ENCODE measurements at places on chromosomes 4 and X.

- DNase-seq = no peak
Observed at GRCh38 chrX:154371789-154372300, 2.6 kb downstream of the FLNA start.

- DNase-seq = no peak
Observed at GRCh38 chr4:15898902-15899301, 39.6 kb downstream of the FGFBP1 start.

DNA sequence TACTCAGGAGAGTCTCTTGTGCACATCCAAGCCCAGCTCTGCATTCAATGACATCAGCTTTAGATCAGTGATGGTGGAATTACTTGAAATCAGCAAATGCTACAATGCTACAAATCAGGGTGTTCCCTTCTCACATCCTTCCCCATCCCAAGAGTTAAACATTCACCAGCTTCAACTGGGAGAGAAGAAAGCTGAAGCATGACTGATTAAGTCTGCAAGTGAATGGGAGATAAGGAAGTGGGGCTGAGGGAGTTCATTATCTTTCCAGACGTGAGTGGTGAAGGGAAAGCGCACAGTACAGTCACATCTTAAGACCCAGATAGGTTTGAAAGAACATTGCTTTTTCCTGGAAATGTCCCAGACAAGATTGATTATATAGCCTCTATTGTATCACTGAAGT, 26.2 kb upstream of the MAP9 start:
- no peak for DNase-seq

- DNase-seq = no peak
Observed at GRCh38 chr4:81826817-81827424, 355.2 kb upstream of the RASGEF1B start.

DNA sequence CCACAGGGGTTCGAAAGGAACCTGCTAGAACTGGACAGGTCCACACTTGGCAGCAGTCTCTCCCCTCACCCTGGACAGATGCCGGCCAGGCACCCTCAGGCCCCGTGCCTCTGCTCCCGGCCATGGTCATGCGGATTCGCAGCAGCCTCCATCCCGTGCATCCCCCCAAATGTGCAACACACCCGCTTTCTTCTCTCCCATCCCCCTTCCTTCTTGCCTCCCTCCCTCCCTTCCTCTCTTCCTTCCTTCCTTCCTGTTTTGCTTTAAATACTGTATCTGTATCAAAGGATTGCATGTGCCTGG, 35.0 kb upstream of the HMX1 start:
- DNase-seq = no peak

GRCh38 chrX:110216027-110216426, 101.9 kb downstream of the AMMECR1 start:
- DNase-seq = no peak

DNA sequence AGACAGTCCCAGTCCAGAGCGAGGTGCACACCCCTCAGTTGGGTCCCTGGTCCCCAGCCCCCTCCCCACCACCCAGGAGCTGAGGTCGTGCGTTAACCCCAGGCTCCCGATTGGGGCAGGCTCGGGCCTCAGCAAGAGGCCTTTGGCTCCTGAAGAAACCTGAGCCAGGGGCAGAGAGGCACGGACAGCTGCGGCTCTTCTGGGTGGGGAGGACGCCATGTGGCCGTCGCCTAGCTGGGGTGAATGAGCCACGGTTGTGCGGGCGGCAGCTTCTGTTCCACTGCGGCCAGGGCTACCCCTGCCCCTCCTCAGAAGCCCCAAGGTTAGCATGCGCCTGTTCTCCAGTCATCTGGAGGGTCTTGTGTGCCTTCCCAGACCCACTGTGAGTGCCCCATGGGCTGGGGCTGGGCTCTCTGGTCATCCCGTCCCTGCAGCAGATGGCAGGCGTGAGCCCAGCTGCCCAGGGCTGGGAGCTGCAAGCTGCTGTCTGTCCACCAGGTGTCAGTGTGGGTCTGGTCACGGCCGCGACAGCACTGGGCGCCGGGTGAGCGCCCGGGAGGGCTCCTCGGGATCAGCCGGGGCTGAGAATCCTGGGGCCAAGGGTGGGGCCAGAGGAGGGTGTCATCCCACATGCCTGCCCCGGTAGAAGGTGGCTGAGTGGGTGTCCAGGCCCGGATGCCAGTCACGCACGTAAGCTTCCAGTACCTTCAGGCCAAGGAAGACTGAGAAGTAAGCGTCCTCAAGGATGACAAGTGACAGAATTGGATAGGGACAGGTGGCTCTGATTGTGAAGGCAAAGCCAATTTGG, 21.9 kb downstream of the ATP2B3 start:
- DNase-seq = peak; percentile 32

DNA sequence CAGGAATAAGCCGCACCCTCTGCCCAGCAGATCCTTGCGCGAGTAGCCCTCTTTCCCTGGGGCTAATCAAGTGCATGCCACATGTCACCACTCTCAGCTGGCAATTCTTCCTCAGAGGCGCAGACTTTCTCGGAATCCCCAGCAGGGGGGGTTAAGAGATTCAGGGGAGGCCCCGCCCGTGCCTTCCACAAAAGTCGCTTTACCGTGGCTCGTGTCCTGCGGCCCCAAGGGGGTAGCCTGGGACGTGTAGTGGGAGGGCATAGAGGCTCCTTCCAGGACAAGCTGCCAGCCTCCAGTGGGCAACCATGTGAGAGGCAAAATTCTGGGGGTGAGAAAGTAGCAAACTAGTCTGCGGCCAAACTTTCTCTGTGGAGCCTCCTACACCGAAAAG, 652 bp downstream of the SRPX start:
- DNase-seq = no peak

GRCh38 chr4:24067367-24068193, 177.7 kb upstream of the PPARGC1A start:
- DNase-seq = no peak

GRCh38 chr4:114192854-114193253, 213.4 kb upstream of the ARSJ start:
- DNase-seq = no peak

DNA sequence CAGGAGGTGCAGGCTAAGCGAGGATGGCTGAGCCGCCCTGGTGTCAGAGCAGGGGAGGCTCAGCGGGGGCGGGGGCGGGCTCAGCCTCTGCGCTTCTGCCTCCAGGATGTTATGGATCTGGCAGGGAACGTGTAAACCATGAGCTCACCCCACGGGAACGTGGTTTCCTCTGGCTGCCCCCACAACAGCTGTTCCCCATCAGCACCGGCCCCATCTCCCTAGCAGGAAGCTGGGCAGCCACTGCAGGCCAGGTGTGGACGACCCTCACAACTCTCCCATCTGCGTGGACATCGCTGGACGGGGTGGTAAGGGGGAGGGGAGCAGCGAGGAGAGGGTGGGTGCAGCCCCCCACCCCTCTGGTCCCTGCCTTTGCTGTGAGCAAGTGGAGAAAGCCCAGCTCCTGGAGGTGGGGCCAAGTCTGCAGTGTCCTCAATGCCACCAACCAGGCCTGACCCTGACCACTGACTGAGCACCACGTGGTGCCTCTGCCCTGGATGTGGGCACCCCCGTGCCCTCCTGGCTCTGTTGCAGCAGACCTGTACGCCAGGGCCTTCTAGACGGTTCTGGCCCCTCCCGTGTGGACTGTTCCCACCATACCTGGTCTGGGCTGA, 28.1 kb upstream of the SPON2 start:
- no peak for DNase-seq

DNA sequence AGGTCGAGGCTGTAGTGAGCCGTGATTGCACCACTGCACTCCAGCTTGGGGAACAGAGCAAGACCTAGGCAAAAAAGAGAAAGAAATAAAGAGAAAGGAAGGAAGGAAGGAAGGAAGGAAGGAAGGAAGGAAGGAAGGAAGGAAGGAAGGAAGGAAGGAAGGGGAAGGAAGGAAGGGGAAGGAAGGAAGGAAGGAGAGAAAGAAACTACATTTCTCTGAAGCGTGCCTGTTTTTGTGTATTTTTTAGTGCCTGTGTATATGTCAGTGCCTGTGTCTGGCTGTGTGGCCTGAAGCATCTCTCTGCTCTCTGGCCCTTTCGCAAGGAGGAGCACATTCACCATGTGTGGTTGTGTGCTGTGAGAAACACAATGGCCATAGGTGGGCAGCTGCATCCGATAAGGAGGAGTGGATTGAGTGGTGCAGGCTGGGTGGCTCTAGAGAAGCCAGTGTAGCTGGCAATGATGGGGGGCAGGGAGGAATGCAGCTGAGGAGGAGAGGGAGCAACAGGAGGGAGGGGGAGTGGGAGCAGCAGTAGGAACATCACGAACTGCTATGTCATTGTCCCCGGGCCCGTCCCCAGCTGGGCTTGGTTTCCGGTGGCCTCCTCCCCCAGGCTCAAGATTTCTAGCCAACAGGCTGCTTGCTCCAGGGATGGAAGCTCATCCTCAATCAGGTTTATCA, 11.4 kb downstream of the SYN1 start:
- no peak for DNase-seq

DNA sequence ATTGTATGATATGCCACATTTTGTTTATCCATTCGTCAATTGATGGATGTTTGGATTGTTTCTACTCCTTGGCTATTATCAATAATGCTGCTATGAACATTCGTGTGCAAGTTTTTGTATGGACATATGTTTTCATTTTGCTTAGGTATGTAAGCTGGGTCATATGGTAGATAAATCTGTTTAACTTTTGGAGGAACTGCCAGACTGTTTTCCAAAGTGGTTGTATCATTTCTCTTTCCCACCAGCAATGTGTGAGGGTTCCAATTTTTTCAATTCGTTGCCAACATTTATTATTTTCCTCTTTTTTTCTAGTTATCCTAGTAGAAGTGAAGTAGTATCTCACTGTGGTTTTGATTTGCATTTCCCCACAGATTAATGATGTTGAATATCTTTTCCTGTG, 71.8 kb downstream of the DIAPH2 start:
- DNase-seq = no peak

- DNase-seq = no peak
Observed at GRCh38 chrX:45187731-45188130, 12.9 kb downstream of the DIPK2B start.

DNA sequence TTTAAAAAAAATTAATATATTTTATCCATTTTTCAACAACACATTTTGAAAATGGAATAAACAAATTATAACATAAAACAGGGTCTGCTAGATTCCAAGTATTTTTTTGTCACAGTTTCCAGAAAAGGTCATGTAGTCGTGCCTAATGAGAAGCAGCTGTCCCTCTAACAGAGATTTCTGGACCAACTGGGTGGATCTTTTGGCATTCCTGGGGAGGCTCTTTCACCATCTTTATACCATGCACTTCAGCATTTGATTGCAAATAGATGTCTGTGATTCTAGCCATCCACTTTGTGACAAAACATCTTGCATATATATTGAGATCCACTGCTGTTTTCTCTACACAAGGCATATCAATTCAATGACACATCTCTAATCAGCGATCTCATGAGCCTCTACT, 210.7 kb upstream of the LDB2 start:
- no peak for DNase-seq

DNA sequence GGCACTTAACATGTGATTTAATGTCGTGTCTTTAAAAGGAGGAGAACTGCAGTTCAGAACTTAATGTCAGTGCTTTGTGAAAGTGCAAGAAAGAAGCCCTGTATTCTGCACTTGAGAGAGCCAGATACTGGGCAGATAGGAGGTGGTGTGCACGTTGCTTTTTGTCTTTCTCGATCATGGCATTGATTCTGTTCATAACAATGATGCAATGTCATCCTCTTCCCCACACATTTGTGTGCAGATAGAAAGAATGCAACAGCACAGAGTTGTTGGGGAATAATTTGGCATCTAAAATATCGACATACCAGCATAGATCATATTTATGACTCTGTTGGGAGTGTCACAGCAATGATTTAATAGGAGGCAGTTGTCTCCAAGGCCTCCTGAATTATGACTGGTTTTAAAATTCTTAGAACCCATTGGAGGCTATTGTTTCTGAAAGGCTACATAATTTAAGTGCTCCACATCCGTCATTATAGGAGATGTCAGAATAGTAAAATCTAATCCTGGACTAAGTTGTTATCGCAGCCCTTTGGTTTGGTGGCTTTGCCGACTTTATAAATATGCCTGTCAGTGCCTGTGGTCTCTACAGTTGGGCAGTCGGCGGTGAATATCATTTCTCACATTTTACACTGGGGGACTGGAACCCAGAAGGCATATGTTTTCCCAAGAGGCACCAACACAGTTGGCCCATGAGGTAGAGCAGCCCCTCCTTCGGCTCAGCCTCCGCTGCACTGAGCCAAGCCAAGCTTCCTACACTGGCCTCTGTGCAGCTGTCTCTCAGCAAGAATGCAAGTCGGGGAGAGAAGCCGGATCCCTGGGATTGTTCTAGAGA, 124.9 kb downstream of the PTTG2 start:
- no peak for DNase-seq

Data from activated T-helper 1 cell treated with anti-CD3 and anti-CD28 coated beads, Interleukin-2, amount 50 U/mL, for 16 hours (primary cell).